ENCODE measurements at places on chromosomes 11 and 22.

DNA sequence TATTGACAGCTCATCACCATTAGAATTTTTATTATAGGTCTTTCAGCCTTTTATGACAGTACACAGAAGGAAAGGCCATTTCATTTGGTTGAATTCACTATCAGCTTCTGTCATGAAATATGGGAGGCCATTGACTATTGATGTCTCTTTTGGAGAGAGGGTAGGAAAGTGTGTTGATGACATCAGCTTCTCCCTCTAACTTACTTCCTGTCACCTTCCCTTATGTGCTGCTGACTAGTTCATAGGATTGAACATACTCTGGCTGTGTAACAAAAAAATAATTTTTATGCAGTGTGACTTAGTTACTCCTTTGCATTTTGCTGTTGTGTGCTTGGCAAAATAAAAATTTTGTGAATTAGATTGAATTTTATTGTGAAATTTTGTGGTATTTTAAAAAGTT, 769.2 kb downstream of the METTL15 start:
- DNase-seq: no peak

DNA sequence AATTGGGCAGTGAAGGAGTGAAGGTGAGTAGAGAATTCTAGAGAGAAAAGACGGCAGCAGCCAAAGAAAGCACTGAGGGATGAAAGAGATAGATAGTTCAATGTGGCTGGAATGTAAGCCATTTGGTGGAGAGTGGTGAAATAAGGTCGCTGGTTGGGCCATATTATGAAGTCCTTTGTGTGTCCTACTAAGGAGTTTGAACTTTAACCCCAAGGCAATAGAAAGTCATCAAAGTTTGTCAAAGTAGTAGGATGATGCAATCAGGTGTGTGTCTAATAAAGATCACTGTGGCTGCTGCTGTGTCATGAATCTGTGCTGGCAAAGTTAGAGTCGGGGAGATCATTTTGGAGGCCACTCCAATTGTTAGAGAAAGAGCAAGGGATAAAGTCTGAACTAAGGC, 18.7 kb downstream of the RNF121 start:
- DNase-seq: no peak

GRCh38 chr22:36329254-36330078, 58.3 kb downstream of the MYH9 start:
- no peak for DNase-seq

DNA sequence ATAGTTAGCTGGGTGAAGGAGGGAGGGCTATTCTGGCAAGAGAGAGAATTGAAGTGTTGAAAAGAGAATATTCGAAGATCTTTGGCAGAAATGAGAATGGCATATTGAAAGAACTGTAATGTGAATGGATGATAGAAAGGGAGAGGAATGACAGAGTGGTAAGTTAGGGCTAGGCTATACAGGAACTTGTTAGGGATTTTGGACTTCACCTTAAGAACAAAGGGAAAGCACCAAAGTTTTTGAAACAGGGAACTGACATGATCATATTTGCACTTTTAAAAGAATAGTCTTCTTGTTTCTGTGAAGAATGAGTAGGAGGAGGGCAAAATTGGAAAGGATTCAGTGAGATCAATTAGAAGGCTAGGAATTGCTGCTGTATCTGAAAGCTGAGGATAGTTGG, 119.3 kb downstream of the METTL15 start:
- DNase-seq: no peak

GRCh38 chr11:112310419-112310818, 49.8 kb upstream of the PLET1 start:
- DNase-seq: no peak

DNA sequence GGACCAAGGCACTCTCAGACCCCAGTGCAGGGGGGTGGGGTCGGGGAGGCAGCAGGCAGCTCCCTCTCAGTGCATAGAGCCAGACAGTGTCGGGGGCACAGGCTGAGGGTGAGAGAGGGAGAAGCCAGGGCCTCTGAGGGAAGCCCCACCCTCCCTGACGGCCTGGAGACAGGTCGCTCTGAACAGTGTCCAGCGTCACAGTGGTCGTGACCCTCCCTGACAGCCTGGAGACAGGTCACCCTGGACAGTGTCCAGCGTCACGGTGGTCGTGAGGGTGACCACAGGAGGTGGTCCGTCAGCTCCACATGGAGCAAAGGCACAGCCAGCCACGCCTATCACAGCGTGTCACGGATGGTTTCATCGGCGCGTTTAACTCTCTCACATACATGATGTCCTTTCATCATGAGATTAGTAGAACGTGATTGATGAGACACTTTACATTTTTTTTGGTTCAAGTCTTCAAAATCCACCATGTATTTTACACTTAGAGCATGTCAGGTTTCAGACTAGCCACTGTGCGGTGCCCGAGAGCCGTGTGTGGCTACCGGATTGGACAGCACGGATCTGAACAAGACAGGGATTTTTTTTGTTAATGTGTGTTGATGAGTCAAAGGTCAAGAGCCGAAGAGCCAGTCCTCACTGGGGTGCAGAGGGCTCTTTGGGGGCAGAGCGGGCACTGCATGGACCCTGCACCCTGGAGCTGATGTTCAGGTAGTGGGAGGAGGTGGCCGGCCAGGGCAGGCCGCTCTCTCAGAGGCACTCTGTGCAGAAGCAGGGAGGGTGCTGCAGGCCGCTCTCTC, 23.9 kb upstream of the PANX2 start:
- DNase-seq: peak; percentile 27

DNA sequence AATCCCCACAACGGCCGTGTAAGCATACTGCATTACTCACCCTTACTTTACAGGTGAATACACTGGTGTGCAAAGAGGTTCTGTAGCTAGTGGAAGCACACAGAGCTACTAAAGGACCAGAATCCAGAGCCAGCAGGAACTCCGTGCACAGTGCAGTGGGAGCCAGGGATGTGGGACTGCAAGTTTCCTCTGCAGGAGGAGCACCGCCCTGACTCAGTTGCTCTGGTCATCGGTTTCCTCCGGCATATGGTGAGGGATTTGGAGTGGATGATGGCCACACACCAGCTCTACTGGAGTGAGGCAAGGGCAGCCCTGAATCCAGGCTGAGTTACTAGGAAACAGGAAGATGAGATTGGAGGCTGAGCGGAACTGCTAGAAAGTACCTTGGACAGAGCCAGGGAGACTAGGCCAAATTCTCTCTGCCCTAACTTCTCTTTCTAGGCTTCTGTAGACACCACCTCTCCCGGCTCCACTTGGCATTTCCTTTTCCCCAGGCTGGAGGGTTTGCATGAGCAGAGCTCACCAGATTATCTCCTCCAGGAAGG, 18.2 kb upstream of the C22orf42 start:
- no peak for DNase-seq

DNA sequence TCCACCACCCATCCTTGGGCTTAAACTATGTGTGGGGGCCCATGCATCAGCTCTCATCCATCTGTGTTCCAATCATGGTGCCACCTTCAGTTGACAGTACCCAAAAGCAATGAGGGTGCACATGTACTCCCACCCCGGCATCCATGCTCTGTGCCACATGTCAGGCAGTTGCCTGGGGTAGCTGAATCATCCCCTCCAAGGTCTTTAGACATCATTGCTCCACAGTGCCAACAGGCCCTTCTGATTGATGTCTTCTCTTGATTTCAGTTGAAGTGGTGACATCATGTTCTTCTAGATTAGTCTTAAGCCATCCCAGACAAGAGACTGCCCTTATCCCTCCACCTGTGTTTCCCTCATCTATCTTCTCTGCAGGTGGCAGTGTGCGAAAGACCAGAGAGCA, 42.5 kb downstream of the TMPRSS5 start:
- DNase-seq: no peak

DNA sequence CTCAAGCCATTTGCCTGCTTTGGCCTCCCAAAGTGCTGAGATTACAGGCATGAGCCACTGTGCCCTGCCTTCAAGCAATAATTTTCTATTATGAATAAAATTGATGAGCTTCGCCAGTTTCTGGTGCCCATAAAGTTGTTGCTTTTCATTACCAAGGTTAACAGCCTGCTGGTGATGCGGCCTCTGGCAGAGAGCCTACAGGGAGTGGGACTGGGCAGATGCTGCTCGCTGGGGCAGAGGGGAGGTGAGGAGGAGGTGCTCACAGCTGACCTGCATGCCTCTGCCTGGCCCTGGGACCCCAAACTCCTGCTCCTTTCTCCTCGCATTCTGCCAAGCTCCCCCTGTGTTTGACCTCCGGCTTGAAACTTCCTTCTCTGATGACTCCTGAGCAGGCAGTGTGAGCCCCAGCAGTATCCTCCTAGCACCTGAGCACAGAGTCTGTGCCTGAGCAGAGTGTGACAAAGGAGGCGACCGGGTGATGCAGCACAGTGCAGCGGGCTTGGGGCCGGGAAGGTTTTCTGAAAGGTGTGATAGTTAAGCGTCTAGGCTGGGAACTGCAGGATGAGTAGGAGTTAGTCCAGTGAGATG, 56.1 kb upstream of the B3GAT1 start:
- DNase-seq: no peak

GRCh38 chr22:39457556-39458443, 988 bp downstream of the MGAT3 start:
- DNase-seq: peak; percentile 38

- no peak for DNase-seq
Observed at GRCh38 chr11:581342-581741, 5.1 kb downstream of the PHRF1 start.

DNA sequence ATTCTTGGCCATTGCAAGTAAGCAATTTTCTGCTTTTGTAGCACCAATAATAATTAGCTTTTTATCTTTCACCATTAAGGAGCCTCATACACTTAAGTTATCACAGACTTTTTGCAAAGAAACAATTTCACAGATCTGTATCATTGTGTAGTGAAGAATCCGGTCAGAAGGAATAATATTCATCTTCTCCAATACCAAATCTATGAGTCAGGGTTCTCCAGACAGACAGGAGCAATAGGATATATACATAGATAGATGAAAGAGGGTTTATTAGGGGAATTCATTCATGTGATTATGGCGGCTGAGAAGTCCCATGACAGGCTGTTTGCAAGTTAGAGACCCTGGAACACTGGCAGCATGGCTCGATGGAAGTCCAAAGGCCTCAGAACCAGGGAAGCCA, 82.9 kb upstream of the UBASH3B start:
- DNase-seq: no peak

GRCh38 chr11:30481796-30482195, 104.4 kb downstream of the MPPED2 start:
- no peak for DNase-seq

GRCh38 chr22:34993548-34993947, 72.4 kb upstream of the ISX start:
- DNase-seq: no peak

DNA sequence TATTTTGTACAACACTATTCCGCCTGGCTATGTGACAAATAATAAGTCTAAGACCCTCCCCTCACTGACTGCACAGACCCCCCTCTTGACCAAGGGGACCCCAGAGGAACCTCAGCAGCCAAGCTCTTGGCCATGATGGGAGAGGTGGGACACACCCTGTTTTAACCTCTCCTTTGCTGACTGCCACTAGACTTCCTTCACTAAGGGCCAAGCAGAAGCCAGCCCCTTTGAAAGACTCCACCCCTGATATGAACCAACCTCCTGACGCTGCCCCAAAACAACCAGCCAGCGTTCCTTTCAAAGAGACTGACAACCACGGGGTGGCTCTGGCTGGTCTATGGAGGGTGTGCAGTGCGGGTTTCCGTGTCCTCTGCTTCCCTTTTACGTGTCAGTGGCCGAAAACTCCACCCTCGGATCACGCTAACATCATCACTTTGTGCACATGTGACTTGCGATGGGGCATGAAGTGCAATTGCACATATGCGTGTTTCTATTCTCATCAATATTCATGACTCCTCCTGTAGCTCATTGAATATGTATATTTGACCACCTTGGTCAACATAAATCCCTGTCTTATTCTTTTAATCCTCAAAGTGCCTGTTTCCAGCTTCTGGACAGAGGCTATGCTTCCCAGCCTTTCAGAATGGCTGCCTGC, 643.9 kb downstream of the TBC1D22A start:
- no peak for DNase-seq

DNA sequence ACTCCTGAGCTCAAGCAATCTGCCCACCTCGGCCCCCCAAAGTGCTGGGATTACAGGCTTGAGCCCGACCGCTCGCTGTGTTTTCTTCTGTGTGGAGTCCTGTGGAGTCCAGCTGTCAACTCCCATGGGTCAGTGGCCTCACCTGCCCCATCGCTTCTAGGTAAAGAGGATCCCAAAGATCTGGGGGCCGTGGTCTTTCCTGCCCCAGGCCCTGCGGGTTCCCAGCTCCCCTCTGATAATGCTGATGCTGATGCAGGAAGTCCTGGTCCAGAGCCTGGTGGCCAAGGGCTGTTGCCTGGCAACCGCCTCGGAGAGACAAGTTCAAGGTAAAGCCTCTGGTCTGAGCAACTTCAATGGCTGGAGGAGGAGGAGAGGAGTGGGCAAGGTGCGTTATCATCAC, 9.6 kb downstream of the SSTR3 start:
- DNase-seq: no peak

GRCh38 chr11:102389253-102389652, 42.2 kb downstream of the BIRC2 start:
- no peak for DNase-seq

DNA sequence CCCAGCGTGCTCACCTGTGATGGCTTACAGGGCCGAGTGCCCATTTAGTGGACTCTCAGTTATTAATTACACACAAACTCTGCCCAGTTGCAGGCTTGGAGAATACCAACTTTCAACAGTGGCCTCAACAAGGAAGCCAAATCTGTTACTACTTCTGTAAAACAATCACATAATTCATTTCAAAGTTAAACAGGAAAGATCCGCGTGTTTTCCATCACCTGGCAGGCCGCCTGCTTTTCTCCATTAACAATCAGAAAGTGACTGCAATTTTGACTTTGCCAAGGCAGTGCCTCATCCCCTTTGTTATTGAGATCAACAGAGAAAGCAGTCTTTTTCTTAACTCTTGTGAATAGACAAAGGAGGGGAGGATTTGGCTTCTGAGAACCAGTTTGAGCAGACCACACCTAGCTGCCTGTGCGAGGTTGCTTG, 77.7 kb downstream of the BARX2 start:
- no peak for DNase-seq

DNA sequence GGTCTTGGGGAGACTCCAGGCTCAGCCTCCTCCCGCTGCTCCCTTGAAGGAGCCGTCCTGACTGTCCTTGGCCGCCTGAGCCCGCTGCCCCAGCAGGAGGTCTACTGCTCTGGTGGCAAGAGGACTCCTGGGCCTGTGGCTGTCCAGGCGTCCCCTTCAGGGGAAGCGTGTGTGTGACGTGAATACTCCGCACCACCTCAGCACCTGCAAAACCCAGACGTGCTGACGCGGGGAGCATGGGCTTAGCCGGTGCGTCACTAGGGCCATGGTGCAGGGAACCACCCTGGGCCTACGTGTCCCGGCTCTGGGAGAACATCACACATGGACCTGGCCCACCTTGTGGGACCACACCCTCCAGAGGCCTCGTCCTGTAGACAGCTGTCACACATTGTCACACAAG, 30.2 kb upstream of the BRSK2 start:
- DNase-seq: no peak
